GDM1 (cell line): ENCODE measurements at places on chromosomes 6 and 20.

DNA sequence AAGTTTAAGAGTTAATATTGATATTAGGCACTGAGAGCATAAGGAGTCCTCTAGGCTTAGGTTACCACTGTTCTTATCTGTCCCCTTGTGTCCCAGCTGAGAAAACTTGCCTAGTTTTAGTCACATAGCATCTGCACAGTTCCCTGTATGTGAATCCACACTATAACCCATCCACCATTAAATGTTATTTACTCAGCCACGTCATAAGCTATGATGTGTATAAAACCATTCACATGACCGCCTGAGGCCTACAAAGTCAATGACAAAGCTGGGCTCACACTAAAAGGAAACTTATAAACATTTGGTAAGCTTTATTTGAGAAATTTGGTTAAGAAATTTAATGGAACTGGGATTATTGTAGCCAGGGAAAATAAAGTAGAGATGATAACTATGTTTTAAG lies 59.2 kb upstream of the TFAP2D start:
- no peak for DNase-seq

DNA sequence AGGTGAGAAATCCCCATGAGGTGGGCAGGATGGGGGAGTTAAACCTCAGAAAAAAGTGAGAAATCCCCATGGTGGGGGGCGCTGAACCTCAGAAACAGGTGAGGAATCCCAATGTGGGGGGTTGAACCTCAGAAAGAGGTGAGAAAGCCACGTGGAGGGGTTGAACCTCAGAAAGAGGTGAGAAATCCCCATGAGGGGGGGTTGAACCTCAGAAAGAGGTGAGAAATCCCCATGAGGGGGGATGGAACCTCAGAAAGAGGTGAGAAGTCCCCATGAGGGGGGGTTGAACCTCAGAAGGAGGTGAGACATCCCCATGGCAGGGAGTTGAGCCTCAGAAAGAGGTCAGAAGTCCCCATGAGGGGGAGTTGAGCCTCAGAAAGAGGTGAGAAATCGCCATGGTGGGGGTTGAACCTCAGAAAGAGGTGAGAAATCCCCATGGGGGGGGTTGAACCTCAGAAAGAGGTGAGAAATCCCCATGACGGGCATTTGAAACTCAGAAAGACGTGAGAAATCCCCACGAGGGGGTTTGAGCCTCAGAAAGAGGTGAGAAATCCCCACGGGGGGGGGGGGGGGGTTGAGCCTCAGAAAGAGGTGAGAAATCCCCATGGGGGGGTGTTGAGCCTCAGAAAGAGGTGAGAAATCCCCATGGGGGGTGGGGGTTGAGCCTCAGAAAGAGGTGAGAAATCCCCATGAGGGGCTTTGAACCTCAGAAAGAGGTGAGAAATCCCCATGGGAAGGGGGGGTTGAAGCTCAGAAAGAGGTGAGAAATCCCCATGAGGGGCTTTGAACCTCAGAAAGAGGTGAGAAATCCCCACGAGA lies 14.3 kb upstream of the GOPC start:
- no peak for DNase-seq

GRCh38 chr6:168192901-168193815 lies 114.1 kb upstream of the FRMD1 start:
- no peak for DNase-seq

- peak; percentile 67 for DNase-seq
These were observed 6.7 kb upstream of the KCNK15 start for GRCh38 chr20:44738813-44739477.

DNA sequence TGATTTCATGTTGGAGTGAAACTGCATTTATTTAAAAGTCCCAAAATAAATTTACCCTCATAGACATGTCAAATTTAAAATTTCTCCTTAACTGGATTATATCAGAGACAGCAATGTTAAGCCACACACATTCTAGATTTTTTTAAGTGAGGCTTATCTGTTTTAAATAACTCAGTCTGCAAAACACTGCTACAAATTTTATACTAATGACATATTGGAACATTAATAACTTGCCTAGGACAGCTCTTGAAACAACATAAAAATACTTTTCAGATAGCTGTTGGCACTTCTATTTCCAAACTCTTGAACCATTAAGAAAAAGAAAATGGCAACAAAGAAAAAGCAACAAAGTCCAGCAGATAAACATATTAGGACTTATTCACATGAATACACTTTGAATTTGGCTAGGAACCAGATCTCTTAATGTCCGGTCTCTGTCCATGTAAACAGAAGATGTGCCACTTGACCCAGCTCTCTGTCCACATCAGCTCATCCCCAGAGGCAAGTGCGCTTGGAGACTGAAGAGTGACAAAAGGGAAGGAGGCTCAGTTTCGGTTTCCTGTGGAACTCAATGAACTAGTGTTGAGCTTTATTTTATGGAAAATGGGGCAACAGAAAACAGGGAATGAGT lies 219.3 kb upstream of the THBS2 start:
- no peak for DNase-seq

- no peak for DNase-seq
These were observed 31.8 kb downstream of the MYB start for GRCh38 chr6:135212935-135213334.

DNA sequence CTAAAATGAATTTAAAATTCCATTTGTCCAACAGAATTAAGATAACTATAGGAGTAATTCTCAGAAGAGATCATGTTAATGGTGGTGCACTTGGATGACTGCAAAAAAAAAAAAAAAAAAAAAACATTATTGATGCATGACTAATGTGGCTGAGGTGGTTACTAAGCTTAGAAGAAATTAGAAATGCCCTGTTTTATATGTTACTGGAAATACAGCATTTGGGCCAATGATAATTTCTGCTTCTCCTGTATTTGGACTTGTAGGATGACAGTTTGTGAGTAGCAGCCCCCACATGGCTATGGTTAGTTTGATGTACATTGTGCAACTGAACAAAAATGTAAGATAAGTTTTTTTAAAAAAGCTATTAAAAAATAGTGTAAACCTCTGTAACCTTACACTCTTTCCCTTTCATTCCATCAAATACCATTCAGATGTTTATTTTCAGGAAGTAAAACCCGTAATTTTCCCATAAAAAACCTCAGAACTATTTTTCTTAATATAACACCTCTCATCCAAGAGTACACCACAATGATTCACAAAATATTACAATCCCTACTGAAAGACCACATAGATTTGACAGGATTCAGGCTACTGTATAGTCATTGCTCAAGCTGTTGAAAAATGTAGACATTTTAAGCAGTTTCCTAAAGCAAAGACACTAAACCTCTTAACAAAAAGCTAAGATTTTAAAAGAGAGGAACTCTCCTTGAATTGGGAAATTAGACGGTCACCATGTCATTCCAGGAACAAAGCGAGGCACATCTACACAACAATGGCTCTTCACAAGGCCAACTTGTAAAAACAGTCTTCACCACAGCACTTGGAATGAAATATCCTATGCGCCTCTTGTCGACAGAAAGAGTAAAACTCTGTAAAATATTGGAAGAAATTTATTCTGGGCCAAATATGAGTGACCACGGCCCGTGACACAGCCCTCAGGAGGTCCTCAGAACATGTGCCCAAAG lies 83.0 kb downstream of the WDR27 start:
- DNase-seq: no peak

- DNase-seq: no peak
These were observed 124.3 kb upstream of the MLIP start for GRCh38 chr6:53986721-53987521.

- no peak for DNase-seq
These were observed 84.0 kb upstream of the SLC22A16 start for GRCh38 chr6:110560239-110561007.

- DNase-seq: no peak
These were observed 21.1 kb downstream of the FOXA2 start for GRCh38 chr20:22563062-22563965.

GRCh38 chr20:4318891-4319290 lies 303.5 kb upstream of the RNF24 start:
- no peak for DNase-seq

- no peak for DNase-seq
These were observed 133.0 kb downstream of the LCA5 start for GRCh38 chr6:79404261-79404660.

- DNase-seq: no peak
These were observed 5.6 kb upstream of the CEP85L start for GRCh38 chr6:118656847-118657451.

DNA sequence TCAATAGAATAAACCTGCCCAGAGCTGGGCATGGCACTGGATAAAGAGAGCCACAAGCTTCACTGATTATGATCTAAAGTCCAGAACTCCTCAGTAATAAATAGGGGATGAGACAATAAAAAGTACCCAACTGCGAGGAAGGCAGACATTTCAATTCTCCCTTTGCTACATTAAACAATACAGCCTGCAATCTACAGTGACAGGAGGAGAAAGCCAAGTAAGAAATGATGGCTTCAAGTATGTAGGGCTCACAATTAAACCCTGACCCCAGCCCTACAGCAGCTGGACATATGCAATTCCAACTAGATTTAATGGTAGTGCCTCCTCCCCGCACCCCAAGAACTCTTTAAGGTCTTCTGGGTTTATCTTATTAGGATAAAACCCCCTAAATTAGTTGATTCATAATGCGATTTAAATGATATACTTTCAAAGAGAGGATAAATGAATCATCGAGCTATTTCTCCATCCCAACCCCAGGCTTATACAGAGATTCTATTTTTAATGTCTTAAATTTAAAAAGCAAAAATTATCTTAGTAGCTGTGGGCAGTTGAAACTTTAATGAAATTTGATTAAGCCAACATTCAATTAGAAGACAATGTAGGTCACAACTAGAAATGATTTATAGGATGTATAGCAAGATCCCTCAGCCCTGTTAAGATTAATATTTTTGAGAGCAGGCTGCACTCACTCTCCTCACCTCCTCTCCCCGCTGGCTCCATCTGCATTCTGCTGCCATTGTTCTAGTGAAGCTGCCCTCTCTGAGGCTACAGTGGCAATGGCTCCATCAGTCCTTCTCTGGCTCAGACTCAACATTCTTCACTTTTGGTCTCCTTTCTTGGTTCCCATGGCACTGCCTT lies 57.1 kb downstream of the OGFRL1 start:
- no peak for DNase-seq

DNA sequence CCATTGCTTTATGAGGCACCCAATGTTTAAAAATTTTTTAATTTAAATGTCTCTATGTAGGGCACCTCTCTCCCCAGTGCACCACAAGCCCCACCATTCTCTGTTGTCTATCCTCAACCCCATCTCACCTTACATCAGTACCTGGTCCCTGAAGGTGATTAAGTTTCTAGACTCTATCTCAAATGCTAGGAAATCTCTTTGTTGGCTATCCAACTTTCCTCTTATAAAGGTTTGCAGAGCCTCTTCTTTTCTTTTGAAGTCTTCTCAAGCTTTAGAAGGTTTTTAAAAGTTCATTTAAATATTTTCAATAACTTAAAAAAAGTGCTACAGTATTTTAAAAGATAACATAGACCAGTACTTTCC lies 76.5 kb upstream of the TBC1D7 start:
- no peak for DNase-seq

DNA sequence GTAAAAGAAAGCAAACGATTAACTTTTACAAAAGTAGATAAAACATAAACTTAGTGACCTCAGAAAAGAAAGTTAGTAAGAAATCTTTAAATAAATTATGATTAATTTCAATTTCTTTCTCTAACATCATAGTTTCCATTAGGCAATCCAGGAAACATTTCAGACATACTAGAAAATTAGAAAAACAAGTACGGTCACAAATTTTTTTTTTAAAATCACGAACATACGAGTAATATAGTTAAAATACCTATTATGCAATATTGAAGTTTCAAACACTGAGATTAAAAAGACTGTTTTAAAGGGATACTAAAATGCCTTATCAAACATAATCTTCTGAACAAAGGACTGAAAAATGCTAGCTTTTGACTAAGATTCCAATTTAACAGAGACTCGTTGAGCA lies 26.2 kb downstream of the NOL7 start:
- DNase-seq: no peak

- no peak for DNase-seq
These were observed 91.7 kb downstream of the COL19A1 start for GRCh38 chr6:69957985-69958559.

DNA sequence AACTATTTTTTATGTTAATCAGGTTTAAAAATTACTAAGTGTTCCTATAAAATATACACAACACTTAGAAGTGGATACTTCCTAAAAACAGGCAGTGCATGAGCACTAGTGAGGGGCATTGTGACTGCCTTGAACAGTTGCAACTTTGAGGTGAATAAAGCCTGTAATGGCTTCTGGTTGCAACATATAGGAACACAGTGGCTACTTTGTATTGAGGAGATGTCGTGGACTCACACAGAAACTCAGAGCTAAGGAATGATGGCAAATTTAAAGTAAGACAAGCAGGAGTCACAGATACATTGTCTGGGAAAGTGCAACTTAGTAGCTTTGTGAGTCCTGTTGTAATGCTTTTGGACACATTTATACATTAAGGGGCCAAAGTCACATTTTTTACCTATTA lies 861 bp upstream of the HLA-A start:
- no peak for DNase-seq

DNA sequence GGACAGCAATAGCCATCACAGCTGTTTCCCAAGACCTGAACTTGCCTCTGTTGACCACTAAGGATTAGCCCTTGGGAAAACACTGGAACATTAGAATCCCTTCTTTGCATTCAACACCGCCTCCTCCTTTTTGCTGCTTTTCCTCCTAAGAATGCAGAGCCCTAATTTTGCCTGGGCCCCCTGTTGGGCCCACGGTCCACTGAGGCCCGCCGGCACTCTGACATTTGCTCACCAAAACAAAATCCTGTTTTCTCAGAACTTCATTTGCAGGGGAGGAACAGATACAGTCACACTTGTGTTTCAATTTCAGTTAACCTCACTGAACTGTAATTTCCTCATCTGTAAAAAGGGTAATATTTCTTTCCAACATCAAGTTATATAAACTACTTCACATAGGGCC lies 116.0 kb upstream of the JARID2 start:
- no peak for DNase-seq

DNA sequence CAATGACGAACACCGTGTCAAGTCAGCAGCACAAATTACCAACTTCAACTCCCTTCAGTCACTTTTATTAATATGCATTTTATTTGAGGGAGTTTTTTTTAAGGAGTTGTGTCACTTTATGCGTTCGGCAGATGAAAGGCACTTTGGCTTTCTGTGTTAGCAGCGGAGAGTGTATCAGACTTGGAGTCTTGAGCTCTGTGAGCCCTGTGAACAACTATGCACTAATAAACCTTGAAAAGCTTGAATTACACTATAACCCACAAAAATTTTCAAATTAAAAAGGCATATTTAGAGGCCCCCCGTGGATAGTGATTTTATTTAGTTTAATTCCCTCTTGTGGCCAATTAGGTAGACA lies 335.3 kb upstream of the NT5E start:
- DNase-seq: no peak

- DNase-seq: no peak
These were observed 15.6 kb upstream of the CD109 start for GRCh38 chr6:73680289-73680918.
